ENCODE measurements at places on chromosomes 1 and 21.
A peak's percentile ranks its signal among the peaks of the same experiment; 100 is the strongest.

- DNase-seq: no peak
These were observed 206.3 kb downstream of the KIF26B start for GRCh38 chr1:245361065-245361464.

GRCh38 chr1:174692313-174692712, 244.5 kb downstream of the GPR52 start:
- no peak for DNase-seq

GRCh38 chr1:1371364-1371745, 3.7 kb downstream of the AURKAIP1 start:
- no peak for DNase-seq

DNA sequence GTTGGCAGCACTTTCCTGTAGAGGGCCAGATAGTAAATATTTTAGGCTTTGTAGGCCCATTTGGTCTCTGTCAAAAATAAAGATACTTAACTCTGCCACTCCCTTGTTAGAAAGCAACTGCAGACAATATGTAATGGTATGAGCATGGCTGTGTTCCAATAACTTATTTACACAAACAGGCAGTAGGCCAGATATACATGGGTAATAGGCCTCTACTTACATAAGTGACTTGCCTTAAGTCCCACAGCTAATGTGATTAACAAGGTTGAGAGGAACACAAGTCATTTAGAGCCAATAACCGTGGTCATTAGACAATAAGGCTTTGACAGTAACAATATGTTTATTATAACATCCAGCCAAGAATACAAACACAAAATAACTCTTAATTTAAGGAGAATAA, 17.4 kb downstream of the CCT8 start:
- DNase-seq: no peak

DNA sequence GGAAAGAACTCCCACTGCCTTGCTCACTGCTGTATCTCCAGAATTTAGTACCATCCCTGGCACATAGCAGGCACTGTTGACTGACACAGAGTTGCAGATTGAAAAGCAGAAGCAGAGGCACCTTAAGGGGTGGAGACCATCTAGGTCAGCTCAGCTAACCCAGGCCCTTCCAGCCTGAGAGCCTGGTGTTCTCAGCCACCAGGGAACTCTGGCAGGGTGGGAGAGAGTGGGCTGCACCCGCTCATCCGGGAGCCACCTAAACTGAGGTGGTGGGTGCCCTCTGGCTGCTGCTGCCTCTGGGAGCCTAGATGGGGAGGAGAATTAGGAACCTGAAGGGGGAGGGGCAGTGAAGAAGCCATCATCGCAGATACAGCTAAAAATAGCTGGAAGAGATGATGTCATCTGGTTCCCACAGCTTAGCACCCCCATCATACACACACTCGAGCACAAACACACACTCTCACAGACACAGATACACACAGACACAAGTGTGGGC, 1.5 kb upstream of the TSPAN1 start:
- DNase-seq: no peak

DNA sequence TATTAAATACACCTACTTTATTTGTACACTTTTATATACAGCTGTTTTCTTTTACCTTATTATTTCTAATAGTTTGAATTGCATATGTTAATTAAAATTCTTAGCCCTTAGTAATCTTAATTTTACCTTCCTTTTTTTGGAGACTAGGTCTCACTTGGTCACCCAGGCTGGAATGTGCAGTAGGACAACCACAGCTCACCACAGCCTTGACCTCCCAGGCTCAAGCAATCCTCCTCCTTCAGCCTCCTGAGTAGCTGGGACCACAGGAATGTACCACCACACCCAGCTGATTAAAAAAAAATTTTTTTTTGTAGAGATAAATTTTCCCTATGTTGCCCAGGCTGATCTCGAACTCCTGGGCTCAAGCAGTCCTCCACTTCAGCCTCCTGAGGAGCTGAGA, 15.0 kb upstream of the SDC3 start:
- DNase-seq: no peak

GRCh38 chr1:212635141-212635631, 26.6 kb downstream of the ATF3 start:
- DNase-seq: no peak

DNA sequence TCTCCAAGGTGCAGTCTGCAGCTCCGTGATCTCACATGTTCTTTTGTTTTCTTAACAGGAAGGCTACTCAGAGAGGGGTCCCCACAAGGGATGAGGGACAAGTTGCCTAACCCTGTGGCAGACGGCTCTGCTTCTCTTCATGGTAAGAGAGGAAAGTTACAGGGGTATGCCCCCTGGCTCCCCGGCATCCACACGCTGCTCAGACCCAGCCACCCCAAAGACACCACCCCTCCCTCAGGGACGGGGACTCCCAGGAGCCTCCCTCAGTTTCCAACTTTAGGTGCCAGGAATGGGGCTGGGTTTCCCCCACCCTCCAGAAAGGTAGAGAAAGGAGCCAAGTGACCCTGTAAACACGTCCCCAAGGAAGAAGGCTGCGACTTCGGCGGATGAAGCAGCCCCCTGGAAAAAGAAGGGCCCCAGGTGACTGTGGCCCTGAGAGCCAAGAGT, 19.7 kb downstream of the OPTC start:
- no peak for DNase-seq

DNA sequence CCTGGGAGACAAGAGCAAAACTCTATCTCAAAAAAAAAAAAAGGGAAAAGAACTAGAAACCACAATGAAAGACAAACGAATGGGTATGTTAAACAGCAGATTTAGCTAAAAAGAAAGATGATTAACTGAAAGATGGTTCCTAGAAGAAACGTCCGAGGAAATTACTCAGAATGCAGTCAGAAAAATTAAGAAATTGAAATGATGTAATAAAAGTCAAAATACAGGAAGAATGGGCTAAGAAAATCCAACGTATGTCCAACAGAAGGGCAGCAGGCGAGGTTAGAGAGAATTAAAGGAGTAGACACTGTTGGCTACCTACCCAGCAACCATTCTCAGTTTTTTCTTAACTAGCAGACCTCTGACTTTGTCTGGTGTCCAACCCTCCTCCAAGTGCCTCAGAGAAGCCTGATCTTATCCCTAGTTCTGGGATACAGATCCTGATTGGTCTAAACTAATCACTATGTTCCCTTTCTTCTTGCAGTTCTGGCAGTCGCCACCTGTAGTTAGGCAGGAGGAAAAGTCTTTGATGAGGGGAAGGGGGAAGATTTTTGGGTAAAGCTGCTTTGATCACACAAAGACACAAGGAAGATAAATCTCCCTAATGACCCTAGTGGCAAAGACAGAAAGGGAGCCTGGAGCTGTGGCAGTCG, 25.7 kb downstream of the GPR161 start:
- DNase-seq: no peak

DNA sequence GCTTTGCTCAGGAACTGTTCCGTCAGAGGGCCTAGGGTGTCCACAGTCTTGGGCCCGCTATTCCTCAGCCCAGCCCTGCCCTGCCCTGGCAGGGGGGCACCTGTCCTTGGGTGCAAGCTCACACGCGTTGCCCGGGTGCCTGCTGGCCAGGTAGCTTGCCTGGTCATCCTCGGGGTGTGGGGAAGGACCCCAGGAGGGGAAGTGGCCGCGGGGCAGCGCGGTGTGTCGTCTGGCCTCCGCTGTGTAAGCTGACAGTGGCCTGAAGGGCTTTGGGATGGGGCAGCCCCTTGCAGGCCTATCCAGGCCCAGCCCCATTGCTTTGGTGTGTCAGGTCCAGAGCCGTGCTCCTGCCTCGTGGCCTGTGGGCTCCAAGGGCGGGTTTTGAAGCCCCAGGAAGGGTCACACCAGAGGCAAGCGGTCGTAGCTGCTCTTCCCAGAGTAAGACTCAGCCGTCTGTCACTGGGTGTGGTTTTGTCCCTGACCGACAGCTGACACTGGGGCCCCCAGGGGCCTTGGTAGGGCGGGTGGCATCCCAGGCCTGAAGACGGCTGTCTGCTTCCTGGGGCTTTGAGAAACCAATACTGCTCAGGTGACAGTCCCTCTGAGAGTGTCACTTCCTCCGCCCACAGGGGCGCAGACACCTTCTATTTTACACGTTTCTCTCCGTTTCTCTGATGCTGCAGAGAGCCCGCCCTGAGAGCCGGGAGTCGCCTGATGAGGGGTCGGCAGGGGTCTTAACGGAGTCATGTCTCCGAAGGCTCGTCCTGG, 72.1 kb downstream of the SKI start:
- peak; percentile 71 for DNase-seq

- DNase-seq: peak; percentile 24
These were observed 27.6 kb upstream of the ZNF697 start for GRCh38 chr1:119675349-119676345.

- DNase-seq: no peak
These were observed 233.9 kb downstream of the DISC1 start for GRCh38 chr1:231860221-231861088.

DNA sequence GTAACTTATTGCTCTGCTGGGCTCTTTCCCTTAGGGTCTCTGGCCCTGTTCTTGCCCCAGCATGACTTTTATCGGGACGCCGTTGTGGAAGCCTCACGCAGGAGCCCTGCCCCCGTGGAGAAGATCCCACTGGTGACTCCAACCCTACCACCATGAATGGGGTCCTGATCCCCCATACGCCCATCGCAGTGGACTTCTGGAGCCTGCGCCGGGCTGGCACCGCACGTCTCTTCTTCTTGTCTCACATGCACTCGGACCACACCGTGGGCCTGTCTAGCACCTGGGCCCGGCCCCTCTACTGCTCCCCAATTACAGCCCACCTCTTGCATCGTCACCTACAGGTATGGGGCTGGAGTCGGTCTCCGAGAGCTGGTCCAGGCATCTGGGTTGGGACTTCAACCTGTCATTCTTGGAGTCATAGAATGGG, 322 bp downstream of the DCLRE1B start:
- DNase-seq: no peak

- DNase-seq: no peak
These were observed 78.8 kb upstream of the ABCD3 start for GRCh38 chr1:94339206-94339927.

DNA sequence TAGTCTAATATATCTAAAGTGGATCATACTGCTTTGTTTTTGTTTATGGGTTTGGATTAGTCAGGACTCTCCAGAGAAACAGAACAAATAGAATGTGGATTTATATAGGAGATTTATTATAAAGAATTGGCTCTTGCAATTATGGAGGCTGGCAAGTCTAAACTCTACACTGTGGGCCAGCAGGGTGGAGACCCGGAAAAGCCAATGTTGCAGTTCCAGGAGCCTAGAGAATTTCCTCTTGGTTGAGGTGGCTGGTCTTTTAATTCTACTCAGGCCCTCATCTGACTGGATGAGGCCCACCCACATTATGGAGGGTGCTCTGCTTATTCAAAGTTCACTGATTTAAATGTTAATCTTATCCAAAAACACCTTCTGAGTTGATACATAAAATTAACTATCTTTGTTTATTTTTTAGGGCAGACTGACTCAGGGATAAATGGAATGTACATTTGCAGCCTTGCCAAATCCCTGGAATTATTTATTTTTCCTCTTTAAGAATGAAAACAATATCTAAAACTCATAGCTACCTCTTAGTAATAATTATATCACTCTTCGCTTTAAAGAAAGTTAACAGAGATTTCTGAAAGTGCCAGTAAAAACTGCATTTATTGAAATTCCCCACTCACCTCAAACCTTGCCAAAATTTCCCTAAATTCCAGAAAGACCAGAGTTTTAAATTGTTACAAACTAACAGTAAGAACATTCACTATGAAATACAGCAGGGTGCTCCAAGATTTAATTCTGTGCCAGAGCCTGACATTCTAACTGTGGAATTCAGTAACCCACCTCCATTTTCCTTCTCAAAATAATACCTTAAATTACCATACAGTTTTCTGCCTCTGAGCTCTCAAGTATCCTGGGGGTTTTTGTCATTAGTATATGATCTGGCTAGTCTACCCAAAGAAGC, 36.6 kb upstream of the SSX2IP start:
- DNase-seq: no peak

- no peak for DNase-seq
These were observed 240.4 kb downstream of the PTGER3 start for GRCh38 chr1:70807088-70807664.

- no peak for DNase-seq
These were observed 72.9 kb upstream of the RGS4 start for GRCh38 chr1:162996261-162996660.

DNA sequence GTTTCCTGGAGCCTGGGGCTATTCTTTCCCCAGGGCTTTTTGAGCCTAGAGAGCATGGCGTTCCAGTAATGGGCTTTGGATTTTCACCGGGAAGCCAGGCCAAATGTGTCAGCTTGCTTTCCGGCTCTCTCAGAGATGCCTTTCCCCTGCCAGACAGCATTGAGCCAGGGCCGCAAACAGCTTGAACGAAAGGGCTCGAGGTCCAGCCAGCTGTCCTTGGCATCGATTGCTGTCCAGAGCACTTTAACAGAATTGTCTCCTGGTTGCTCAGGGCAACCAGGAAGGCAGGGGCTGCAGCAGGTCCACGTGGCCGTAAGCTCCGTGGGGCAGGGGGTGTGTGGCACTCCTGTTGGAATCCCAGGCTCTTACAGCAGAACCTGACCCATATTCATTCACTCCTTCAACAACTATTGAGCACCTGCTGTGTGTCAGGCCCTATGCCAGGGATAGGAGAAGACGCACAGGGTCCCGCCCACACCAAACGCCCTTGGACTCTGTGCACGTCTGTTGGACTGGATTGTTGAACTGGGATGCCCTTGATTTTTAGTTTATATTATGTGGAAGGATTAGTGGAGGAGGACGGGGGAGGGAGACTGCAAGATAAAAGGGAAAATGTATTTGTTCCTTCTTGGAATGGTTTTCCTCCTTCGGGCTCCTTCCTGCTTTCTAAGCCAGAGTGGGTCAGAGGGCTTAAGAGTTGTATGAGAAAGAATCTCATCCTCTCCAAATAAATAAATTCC, 38.7 kb upstream of the EFHD2 start:
- DNase-seq: no peak

DNA sequence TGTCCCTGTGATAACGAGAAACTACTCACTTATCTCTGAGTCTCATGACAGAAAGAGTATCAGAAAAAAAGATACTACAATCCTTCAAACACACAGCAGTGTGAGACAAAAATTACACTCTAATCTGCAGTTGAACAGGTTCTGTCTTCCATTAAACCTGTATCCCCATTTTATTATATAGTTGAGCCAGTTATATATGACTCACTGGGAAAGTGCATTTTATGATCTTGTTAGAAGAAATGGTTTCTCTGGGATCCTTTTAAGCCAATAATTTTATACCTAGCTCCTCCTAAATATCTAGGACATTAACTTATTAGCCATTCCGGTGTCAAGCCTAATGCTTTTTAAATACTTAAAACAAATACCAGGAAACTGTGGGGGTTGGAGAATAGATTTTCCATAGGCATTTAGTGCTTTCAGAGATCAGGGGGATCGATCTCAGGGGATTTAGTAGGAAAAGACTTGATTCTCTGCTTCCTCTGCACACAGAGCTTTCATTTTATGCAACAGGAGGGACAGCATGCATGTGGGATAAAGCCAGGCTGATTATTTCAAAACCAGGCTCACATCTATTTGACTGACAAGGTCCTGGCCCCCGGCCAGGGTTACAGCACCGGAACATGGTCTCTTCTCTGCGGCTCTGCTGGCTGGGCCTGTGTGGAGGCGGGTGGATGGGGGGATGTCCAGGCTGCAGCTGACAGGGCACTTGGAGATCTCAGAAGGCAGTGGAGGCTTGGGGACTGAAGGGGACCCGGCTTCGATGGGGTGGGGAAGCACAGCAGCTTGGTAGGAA, 310.6 kb downstream of the DISC1 start:
- no peak for DNase-seq

- no peak for DNase-seq
These were observed 10.3 kb downstream of the ERRFI1 start for GRCh38 chr1:8015809-8016165.

Data from stimulated activated CD8-positive, alpha-beta memory T cell treated with anti-CD3 and anti-CD28 coated beads, Interleukin-15, amount 100 ng/mL, for 4 hours (primary cell).